ENCODE measurements at places on chromosomes 11 and 22.

GRCh38 chr11:44539971-44540370 is 25.5 kb upstream of the CD82 start:
- no peak for DNase-seq

DNA sequence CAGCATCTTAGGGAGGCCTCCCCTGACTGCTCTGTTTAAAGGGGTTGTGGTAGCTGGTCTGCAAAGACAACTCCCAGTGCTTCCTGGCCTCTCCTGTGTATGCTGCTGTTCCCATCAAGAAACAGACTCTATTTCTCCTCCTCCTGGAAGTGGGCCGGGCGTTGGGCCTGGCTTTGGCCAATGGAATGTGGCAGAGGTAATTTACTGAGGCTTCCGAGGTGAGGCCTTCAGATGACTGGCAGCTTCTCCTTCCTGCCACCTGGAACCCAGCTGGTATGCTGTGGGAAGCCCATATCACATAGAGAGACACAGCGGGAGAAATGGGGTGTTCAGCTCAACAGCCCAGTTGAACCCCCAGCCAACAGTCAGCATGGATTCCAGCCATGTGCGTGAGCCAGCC is 25.1 kb upstream of the EIF3D start:
- no peak for DNase-seq

- DNase-seq, result no peak
Measured at GRCh38 chr11:123255909-123256308, 60.9 kb upstream of the CLMP start.

DNA sequence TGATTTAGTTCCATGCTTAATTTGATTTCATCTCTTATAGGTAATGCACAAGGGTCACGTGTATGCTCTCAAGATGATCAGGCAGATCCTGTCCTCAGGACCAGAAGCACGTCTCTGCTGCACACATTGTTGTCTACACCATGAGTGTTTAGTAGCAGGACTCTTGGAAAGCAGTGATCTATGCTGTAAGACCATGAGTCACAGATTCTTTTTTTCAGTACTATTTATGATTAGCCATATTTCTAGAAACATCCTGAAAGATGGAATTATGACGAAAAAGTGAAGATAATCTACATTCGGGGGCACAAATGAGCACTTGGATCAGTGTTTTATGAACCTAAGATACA is 29.6 kb downstream of the ZBED4 start:
- no peak for DNase-seq

GRCh38 chr22:33569559-33569958 is 350.7 kb downstream of the LARGE1 start:
- DNase-seq, result no peak

GRCh38 chr11:128195756-128196155 is 391.6 kb downstream of the ETS1 start:
- no peak for DNase-seq

DNA sequence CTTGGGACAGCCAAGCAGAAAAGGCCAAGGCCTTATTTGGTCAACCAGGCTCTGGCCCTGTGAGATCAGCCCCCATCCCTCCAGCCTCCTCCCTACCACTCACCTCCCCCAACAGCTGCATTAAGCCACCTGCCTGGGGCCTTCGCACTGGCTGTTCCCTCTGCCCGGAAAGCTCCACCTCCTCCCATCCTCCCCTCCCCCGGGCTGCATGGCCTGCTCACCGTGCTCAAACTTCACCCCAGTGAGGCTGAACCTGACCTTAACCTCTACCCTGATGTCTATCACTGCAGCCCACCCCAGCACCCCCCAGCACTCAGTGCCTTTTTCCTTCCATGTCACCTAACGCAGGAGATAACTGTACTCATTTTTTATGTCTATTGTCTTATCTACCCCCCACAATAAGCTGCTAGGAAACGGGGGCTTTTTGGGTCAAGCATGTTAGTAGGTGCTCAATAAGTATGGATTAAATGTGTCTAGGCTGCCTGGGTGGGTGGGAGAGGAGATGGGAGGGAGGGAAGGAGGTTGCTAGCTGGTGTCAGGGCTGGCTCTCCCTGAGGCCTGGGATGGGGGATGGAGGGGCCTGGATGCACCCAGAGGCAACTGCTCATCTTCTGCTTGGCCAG is 912 bp downstream of the PTPRCAP start:
- DNase-seq, result no peak

DNA sequence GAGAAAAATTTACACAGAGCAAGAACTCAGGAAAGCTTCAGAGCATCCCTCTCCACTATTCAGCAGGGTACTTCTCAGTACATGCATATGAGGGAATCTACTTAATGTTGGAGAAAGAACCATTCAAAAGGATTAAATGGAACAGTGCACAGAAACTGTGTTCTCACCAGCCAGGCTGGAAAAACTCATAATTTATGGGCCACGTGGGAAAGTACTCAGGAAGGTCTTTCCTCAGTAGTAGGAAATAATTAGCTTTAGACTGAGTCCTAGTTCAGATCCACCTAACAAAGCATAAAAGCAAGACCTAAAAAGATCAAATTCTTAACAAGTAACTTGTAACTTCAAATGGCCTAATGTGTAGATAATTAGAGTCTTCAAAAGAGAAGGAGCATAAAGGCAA is 134.0 kb downstream of the FAM76B start:
- no peak for DNase-seq

GRCh38 chr11:124717786-124718651 is 21.7 kb upstream of the NRGN start:
- DNase-seq, result peak; percentile 15

DNA sequence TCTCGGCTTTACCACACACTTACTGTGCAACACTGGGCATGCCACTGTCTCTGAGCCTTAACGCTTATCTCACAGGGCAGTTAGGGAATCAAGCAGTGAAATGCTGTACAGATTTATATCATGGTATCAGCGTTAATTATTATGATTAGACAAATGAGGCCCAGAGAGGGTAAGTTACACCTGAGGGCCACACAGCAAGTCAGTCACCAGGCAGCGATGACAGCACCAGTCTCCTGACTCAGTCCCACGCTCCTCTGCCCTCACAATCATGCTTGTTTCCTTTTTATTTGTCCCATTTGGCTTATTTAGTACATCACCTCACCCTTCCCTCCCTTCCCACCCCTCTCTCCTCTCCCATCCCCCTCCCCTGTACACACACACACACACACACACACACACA is 12.2 kb downstream of the CHRDL2 start:
- no peak for DNase-seq

DNA sequence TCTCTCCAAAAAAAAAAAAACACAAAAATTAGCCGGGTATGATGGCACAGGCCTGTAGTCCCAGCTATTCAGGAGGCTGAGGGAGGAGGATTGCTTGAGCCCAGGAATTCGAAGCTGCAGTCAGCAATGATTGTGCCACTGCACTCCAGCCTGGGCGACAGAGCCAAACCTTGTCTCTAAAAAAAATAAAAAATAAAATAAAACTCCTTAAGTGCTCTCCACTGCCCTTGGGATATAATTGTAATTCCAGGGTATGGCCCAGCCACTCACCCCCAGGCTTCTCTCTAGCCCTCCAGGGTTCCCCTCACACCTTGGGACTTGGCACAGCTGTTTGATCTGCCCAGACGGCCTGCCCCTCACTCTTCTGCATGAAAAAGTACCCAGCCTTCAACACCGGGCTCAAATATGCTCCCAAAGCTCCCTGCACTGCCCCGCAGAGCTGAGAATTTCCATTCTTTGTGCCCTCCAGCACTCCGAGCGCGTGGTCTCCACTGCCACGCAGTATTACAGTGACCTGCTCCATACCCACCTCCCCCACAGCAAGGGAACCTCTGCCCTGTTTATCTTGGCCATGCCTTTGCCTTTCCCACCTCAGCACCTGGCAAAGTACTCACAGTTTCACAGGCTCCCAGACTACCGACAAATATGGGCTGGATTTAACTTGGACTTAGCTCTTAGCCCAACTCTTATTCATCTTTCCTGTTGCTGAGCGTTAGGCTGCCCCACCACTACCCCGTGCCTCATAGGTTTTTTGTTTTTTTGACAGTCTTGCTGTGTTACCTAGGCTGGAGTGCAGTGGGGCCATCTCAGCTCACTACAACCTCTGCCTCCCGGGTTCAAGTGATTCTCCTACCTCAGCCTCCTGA is 7.6 kb upstream of the FTH1 start:
- DNase-seq, result no peak

GRCh38 chr11:120645639-120646038 is 134.1 kb downstream of the GRIK4 start:
- no peak for DNase-seq

DNA sequence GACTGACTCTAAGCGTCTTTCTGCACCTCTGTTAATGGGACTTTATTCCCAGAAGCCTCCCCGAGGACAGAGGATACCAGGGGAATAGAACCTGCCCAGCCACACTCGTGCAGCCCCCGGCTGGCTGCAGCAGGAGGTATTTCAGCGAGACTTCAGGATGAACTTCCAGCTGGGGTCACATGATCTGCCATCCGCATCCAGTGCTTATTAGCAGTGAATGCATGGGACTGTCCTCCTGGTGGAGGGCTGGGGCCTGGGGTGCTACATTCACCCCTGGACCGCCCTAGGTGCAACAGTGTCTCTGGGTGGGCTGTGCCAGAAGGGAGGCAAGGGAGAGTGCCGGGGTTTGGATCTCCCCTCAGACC is 1.6 kb downstream of the DUSP8 start:
- no peak for DNase-seq

DNA sequence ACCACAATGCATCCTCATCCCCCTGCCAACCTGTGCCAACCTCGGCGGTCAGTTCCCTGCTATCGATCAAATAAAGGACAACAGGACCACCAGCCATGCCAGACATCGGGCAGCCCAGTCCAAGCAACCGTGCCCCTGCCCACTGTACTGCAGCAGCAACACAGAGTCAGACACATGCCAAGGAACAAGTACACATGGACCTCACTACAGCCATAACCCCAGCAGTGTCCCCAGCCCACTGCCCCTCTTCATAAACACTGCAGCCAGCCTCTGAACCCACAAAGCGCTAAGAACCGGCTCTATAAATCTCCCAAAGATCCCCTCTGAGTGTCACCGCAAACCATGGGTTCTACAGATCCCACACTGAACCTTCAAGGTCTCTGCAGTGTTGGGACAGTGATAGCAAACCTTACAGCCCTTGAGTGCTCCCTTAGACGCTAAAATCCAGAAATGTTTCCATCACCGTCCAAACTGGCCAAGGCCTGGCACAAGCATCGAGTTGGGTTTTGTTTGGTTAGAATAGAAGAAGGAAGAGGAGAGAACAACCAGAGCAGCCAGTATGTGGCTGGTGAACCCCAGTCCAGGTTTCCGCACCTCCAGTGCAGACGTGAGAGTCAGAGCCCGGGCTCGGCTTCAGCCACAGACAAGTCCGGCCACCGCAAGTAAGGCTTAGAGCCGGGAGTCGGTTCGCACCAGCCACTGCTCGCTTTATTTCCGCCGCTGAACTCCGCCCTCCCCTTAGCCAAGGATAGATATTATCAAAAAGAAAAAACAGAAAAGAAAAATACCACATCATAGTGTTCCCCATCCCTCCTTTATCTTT is 7.9 kb downstream of the PAX6 start:
- DNase-seq, result no peak

DNA sequence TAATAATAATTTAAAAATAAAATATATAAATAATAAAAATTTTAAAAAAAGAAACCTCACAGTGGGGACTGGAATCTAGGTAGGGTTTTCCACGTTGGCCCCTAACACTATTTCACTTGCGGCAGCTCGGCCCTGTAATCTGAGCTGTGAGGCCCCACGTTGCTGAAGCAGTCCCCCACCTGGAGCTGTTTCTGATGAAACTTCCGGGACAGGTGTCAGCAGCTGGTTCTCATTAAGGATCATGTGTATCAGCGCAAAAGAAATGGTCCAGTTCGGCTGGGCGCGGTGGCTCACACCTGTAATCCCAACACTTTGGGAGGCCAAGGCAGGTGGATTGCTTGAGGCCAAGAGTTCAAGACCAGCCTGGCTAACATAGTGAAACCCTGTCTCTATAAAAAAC is 17.3 kb downstream of the RHOD start:
- no peak for DNase-seq

Data from H54 (cell line).